ENCODE measurements at places on chromosomes 1 and 21.
A peak's percentile ranks its signal among the peaks of the same experiment; 100 is the strongest.

DNA sequence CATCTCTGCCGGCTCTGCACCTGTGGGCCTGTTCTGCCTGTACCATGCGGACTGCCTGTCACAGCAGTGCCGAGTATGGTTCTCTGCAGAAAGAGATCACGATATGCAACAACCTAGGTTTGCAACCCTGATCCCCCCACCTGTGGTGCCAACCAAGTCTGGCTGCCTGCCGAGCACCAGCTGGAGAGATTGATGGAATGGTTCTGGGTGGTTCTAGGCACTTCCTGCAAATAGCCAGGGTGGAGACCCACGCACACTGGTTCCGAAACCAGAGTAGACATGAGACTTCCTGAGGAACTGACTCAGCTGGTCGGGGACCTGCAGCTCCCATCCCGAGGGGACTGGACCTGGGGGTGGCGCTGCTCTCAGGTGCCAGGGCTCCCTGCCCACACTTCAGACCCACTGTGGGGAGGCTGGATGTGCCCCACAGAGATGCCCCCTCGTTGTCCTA lies 5.4 kb downstream of the TPRG1L start:
- no peak for DNase-seq

DNA sequence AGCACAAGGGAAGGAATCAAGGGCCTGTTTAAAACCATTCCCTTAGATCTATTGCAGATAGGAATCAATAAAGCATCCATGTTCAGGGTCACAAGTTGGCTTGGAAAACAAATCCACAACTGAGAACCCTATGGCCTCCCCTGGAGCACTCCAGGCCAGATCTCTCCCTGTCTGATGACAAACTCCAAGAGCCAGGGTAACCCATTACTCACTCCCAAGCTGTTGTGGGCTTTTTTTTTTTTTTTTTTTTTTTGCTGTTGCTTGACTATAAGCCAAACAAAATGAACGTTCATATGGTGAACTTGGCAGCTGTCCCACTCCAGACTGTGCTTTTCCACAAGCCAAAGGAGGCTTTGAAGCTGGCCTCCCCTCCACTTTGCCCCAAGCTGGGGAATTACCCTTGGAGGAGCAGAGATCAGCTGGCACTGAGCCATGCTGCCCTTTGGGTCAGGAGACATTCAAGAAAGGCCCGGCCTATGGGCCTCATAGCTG lies 35.7 kb upstream of the VAV3 start:
- DNase-seq: peak; percentile 64

DNA sequence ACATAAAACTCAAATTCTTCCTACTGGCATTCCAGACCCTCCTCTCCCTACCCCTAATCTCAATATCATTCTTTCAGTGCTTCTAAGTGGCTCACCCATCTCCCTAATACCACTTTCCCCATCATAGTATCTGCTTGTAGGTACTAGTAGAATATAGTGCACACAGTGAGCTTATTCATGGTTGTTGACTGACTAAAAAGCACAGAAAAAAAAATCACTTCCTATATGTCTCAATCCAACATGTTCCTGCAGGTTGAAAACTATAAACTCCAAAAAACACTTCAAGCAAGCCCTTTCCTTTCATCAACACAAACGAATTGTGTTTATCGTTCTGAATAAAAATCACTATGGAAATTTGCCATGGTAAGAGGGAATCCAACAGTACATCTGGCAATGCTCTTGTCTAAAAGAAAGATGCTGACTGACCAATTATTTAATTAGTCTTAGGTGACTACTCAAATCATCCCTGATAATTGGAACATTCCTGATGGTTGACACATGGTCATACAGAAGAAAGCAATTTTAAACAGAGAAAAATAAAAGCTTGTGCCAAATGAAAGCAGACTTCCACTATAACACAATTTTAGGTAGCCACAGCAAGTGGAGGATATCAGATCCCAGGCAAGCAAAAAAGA lies 87.1 kb downstream of the NDUFS5 start:
- no peak for DNase-seq

GRCh38 chr1:147515045-147515869 lies 26.0 kb upstream of the BCL9 start:
- peak; percentile 89 for DNase-seq

DNA sequence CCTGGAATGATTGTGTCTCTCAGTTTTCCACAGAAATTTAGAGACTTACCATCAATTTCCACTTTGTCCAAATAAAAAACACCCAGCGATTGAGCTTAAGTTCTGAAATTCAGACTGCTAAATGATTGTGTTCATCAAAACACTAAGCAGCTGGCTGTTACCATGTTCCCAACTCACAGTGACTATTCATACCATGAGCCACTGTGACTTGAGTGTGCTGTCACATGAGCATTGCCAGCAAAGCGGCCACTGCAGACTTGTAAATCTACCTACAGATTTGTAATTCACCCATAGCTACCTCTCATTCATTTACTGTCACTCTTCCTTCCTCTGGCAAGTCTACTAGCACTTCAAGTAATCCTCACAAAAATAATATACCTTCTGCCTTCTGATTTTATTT lies 17.2 kb upstream of the PRKAB2 start:
- no peak for DNase-seq

- DNase-seq: peak; percentile 68
Measured at GRCh38 chr1:231691618-231692259, 65.1 kb downstream of the DISC1 start.

DNA sequence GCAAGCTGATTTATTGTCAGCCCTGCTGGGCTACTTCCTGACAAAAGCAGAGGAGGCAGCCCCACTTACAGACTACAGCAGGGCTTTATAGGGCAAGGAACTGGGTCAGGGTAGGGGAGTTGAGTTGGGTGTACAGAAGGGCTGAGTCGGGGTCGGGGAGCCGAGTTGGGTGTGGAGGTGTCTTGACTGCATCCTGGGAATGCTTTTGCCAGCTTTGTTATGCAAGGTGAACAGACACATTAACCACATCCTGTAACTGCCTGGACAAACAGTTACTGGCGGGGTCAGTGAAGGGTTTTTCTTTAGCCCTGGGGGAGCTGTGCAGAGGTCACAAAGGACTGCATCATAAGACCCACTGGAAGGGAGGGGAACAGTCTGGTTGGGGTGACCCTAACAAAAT lies 39.1 kb upstream of the GBP5 start:
- DNase-seq: peak; percentile 13

DNA sequence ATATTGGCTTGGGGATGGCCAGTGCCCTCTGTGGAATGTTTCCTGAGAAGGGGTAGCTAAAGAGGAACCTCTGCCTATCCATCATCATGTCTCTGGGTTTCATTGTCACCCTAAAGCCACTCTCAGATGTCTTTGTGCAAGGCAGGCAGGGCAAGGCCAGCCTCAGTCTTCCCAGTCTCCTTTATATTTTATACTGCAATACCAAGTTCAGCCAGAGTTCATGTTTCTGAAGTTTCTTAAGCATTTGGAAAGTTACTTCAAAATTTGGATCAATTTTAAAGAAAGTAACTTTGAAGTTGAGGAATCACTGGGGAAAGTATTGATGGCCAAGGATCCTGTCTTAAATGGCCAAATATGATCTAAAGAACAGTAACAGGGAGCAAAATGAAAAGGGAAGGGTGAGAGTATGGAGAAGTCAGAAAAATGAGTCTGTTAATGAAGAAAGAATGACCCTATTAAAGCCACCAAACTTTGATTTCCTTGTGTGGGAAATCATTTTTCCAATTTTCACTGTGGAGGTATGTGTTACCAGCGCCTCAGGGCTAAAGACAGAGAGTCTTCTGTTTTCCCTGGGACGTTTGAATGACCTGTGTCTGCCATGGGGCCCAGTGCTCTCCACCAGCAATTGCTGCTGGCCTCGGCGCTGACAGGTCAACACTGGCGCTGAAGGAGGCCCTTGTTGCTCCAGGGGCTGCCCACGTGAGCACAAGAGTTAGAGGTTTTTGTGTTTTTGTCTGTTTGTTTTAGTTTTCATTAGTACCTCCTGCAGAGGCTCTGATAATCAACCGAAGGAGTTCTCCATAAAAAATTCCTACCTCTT lies 93.9 kb downstream of the ATP5PO start:
- no peak for DNase-seq

DNA sequence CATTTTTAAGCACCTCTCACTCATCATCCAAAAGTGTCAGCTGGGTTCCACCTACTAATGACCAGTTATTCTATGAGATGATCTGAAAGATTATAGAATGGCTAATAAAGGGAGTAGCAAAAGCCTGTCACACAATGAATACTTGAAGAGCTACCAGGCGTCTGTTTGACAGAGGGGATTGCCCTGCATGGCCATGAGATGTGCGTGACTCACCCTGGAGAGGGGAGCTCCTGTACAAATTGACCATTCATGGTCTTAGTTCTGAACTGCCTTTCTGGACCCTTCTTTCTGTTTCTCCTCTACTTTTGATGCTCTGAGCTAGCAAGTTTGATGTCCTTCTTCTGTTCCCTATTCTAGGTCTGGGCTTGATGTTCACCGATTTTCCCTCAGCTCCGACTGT lies 85.2 kb upstream of the ABCD3 start:
- no peak for DNase-seq

GRCh38 chr1:203130358-203130985 lies 2.9 kb downstream of the ADORA1 start:
- DNase-seq: no peak

DNA sequence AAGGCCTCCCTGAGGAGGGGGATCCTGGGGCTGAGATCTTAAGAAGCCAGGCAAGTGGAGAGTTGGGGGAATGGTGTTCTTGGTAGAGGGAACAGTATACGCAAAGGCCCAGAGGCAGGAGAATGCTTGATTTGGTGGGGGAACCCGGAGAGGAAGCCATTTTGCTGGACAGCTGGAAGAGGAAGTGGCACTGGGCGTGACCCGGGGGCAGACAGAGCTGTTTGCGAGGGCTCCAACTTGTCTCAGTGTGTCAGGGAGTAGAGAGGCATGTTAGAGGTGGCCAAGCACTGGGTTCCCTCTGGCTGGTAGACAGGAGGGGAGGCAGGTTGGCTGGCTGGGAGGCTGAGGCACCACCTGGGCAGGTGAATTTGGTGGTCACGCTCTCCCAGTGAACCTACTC lies 96.3 kb upstream of the ACTL8 start:
- DNase-seq: no peak

DNA sequence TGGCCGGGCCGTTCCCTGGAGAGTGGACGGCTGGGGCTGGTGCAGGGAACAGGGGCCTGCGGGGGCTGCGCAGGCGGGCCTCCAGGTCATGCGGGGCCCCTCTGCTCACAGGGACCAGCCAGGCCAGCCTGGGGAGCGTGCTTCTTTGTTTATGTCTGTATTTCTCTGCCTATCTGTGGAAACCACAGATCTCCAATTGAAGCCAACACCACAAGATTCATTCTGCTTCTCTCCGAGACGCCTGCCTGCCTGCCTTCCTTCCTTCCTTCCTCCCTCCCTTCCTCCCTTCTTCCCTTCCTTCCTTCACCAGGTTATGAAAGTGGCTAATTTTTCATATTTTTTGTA lies 39.9 kb upstream of the HMGN1 start:
- no peak for DNase-seq

DNA sequence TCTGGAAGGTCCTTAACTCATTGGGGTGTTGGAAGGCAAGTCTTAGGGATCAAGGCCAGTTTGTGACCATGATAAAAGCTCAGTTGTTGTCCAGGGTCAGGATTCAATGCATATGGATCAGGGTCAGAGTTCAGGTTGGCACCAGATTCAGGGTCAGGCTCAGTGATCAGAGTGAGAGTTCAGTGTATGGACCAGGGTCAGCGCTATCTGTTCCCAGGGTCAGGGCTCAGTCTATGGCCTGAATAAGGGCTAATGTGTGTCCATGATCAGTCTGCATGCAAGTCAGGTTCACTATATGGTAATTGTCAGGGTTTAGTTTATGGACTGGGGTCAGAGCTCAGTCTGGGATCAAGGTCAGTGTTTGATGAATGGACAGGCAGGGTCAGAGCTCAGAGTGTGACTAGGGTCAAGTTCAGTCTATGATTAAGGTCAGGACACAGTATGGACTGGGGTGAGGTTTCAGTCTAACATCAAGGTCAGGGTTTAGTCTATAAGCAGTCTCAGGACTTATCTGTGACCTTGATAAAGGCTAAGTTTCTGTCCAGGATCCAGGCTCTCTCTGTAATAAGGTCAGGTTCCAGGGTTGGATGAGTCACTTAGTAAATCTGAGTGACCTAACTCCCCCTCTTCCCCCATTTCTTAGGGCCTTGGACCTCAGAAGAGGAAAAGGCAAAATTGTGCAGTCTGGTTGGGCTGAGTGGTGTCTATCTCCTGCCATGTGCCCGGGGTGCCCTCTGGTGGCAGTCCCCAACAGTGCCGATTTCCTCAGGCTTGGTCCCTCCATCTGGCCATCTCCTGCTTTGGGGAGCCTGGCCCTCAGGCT lies 23.8 kb downstream of the KNCN start:
- peak; percentile 92 for DNase-seq

Data from stomach (tissue), 19 donors.